T-helper 1 cell (primary cell): ENCODE measurements at places on chromosomes 7 and 10.

DNA sequence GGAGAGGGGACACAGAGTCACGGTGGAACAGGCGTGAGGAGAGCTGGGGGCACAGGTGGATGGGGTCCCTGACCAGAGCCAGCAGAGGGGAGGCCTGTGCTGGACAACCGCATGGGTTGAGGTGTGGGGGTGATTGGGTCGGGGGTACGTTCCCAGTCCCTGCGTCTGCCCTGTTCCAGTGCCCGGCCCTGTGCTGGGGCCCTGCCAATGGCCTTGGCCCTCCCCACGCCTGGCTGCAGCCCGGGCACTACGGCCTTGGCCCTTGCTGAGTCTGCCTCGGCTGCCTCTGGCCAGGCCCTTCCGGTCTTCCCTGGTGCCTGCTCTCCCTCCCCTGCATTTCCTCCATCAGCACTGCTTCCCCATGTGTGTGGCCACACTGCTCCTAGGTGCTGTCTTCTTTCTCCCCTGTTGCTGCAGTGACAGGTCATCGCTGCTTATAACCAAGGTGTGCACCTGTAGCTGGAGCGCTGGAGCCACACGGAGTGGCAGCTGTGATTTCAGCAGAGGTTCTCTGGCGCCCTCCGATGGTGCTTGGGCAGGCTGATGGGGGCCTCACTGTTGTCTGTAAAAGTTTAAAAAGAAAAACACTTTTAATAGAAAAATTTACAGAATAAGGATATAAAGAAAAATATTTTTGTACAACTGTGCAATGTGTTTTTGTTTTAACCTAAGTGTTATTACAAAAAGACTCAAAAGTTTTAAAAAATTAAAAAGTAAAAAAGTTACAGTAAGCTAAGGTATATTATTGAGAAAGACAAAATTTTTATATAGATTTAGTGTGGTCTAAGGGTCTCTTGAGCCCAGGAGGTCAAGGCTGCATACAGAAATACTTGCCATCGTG, 45.2 kb upstream of the BHLHA15 start:
- peak; percentile 19 for DNase-seq

- DNase-seq = no peak
These were observed 38.4 kb downstream of the CARD11 start for GRCh38 chr7:3005257-3005656.

- no peak for DNase-seq
These were observed 19.6 kb downstream of the GRID1 start for GRCh38 chr10:86346799-86347665.

DNA sequence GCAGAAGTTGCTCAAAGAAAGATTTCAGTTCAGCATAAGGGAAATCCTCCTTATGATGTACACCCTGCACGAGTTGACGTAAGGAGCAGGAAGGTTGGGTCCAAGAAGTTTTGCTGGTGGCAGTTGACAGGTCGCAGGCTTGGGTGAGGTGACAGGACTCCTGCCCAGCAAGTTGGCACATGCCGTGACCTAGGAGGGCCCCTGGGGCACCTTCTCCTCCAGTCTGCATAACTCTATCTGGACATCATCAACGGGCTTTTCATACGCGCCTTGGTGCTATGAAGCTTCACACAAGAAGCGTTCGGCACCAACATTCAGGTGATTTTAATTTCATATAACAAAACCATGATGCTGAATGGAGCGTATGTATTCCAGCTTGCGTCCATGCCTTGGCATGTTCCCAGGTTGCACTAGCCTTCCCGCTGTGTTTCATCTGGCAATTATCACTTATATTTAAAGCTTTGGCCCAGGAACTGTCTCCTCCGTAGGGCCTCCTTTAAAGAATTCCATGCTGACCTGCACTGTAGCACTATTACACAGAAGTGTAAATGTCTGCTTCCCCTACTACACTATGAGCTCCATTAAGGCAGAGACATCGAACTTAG, 651.6 kb upstream of the FOXK1 start:
- DNase-seq = no peak

DNA sequence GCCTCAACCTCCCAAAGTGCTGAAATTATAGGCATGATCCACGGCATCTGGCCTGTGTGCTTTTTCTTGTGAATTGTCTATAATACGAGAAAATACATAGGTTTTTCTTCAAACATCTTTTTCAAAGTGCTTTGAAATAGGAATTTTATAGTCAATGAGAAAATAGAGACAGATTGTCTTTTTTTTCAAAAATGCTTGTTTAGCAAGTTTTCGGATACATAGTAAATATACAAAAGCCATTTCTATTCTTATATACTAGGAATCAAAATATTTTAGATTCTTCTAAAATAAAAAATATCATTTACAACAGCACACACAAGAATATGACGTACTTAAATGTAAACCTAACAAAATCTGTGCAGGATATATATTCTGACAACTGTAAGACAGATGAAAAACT, 1.6 kb upstream of the LYZL2 start:
- DNase-seq = no peak

GRCh38 chr10:127905001-127905847, 1.7 kb upstream of the PTPRE start:
- DNase-seq = no peak

DNA sequence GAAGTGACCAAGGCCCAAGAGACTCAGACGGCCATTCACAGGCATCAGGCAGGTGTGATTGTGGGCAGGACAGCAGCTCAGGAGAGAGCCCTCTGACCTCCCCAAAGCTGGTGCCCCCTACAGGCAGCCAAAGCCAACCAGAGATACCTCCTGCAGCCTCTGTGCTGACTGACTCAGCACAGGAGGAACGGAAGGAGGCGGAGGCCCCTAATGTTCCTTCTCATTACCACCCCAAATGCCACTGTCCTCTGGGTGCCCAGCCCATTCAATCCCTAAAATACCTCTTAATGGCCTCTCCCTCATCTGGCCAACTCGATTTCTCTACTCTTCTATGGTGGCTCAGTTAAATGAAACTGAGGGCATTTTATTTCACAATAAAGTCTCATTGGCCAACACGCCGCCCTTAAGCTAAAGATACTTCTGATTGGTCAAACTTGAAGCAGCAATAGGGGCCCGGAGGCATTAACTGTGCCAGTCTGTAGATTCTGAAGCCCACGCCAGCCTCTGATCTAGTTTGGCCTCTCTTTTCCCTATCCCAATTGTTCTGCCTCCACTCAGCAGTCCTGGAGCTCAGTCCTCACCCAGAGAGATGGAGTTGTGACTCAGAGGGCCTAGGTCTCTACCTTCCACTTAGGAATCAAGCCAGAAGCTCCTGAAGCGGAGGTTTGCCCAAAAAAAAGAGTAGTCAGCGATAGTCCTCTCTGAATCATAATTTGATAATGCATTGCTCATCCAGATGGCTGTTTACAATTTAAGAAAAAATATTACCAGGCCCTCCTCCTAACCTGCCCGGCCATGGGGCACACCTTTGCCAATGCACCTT, 1.2 kb downstream of the CYREN start:
- peak; percentile 48 for DNase-seq

DNA sequence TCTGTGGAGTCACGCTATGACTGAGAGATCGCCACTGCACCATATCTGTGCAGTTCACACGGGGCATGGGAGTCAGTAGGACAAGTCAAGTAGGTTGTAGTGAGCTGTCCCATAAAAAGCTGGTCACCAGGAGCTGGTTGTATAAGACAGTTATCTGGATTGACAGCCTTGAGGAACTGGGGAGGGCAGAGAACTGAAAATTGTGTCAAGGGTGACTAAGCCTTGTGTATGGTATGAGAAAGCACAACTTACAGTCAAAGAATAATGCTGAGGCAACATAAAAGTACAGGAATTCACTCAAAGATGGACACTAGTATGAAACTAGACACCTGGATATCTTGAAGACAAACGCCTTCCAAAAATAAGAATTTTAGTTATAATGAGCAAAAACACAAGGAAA, 564.9 kb downstream of the POM121L12 start:
- DNase-seq = no peak

GRCh38 chr7:77362905-77363304, 53.2 kb downstream of the GSAP start:
- no peak for DNase-seq

DNA sequence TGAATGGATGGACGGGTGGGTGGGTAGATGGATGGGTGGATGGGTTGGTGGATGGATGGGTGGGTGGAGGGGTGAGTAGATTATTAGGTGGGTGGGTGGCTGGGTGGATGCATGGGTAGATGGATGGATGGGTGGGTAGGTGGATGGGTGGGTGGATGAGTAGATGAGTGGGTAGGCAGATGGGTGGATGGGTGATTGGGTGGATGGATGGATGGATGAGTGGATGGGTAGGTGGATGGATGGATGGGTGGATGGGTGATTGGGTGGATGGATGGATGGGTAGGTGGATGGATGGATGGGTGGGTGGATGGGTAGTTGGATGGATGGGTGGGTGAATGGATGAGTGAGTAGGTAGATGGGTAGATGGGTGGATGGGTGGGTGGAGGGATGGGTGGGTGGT, 59.6 kb upstream of the ADGRA1 start:
- DNase-seq = no peak

DNA sequence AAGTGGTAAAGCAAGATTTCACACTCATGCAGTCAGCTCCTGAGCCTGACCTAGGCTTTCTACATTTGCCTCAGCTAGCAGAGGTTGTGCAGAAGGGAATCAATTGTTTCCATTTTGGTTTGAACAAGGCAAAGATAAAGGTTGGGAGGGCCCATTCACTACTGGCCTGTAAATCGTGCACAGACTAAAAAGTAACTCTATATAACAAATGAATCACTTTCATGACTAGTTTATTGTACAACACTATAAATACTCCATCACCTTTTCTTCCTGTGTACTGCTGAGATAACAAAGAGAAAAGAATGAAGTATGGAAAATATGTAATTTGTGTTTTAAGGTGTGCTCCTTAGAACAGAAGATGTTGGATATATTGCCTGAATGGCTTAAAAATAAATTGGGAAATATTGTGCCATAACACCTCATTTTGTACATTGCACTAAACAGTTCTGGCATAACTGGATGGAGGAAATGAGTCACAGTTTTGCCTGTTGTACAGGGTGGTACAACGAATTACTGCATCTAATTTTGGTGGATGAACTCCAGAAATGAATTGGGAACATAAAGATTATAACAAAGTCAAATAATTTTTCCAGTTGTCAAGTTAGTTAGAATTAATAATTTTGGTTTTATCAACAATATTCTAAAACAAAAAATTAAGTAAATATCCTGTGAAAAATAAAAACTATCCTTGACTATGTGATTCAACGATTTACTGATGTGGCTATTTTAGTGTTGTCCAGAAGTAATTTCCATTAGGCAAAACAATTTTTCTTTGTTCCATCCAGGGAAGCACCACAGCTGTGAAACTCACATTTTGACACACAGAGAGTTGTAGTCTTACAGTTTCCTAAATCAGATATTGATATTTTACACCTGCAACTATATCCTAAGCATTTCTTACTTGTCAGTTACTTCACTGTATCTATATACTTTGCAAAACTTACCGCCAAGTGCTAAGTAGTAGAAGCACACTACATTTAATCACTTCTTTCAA, 18.0 kb downstream of the SEMA3C start:
- DNase-seq = no peak

GRCh38 chr10:59668096-59668495, 41.6 kb downstream of the SLC16A9 start:
- DNase-seq = no peak

- no peak for DNase-seq
These were observed 46.1 kb upstream of the PPP2R2D start for GRCh38 chr10:131854579-131855335.

DNA sequence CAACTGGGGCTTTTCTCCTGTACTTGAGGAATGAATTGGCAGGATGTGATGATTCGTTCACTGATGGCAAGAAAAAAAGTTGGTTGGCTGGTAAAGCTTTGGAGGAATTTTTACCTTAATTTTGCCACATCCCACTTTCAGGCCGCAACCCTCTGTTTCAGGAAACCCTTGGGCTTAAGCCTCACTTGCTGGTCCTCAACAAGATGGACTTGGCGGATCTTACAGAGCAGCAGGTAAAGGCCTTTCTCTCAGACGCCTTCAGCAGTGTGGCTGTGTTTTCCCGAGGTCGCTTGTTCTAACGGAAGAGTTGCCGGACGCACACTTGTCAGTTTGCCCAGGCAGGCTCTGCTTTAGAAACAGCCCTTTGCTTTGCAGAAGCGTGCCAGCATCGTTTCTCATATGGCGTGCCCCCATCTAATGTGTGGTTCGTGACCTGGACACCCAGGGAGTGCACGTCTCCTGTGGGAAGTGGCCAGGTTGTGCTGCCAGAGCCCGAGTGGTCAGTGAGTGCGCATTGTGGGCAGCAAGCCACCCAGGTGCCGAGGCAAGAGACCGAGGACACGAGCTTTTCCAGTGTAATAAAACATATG, 2.2 kb downstream of the MTG1 start:
- DNase-seq = no peak

GRCh38 chr10:79547973-79548372, 12.2 kb downstream of the SFTPA2 start:
- no peak for DNase-seq

DNA sequence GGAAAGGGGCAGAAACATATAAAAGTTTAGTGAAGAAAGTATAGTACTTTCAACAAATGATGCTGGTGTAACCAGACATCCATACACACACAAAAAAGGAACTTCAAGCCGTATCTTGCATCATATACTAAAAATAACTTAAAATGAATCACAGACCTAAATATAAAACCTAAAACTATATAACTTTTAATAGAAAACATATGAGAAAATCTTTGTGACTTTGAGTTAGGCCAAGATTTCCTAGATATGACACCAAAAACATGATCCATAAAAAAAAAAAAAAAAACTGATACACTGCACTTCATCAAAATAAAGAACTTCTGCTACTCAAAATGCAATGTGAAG, 40.9 kb downstream of the NUDCD3 start:
- DNase-seq = no peak

- no peak for DNase-seq
These were observed 14.8 kb downstream of the ANK3 start for GRCh38 chr10:60374836-60375235.

- no peak for DNase-seq
These were observed 41.2 kb upstream of the VCL start for GRCh38 chr10:73956476-73957359.

GRCh38 chr10:115432188-115432819, 339.1 kb downstream of the ATRNL1 start:
- DNase-seq = no peak

- DNase-seq = no peak
These were observed 586.3 kb upstream of the ANKRD30A start for GRCh38 chr10:36538953-36539586.

DNA sequence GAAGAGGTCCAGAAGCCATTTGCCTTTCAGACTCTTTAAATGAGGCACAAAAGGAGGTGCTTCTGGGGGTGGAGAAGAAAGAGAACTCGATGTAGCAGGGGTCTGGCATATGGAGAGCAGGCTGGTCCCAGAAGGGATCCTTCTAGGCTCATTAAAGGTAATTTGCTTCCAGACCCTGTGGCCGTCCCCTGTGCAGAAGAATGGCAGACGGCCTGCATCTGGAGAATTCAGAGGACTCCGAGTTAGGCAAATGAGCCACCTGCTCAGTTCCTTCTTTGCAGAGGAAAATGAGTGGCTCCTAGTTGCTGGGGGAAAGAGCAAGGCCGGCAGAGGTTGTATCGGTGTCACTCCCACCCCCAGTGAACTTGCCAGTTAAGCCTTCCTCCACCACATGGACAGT, 73.8 kb upstream of the FAM180A start:
- DNase-seq = no peak

- DNase-seq = no peak
These were observed 124.7 kb downstream of the ARID5B start for GRCh38 chr10:62025901-62026879.

GRCh38 chr7:114217026-114217806, 197.4 kb upstream of the FOXP2 start:
- DNase-seq = no peak

GRCh38 chr10:20898866-20899535, 1.9 kb upstream of the NEBL start:
- DNase-seq = no peak
